ENCODE measurements at places on chromosomes 2 and 18. TPM values are rescaled to one million over a fixed set of nuclear protein-coding genes. Genes with fewer than 3 reads are reported as not detected.

DNA sequence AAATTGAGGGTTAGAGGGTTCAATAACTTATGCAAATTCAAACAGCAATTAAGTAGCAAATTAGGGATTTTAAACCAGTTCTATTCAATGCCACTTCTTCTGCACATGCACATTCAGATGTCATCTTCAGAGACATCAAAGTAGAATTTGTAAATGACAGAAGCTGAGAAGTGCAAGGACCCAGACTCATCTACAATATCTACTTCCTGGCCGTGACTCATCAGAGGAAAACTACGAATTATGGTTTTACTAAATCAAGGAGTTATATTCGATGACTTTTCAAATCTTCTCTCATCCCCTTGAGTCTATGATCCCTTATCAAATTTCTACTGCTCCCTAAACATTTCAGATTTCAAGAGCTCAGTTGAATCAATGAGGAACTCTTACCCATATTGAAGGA is 20.0 kb upstream of the STAT4 start:
- H3K4me1 ChIP-seq, result peaks cover 4% of the 10 kb centered on the region
- DNase-seq, result no peak
- H3K27ac ChIP-seq, result no peak overlapping the region
- H3K27me3 ChIP-seq, result no peaks in the 10 kb centered on the region

DNA sequence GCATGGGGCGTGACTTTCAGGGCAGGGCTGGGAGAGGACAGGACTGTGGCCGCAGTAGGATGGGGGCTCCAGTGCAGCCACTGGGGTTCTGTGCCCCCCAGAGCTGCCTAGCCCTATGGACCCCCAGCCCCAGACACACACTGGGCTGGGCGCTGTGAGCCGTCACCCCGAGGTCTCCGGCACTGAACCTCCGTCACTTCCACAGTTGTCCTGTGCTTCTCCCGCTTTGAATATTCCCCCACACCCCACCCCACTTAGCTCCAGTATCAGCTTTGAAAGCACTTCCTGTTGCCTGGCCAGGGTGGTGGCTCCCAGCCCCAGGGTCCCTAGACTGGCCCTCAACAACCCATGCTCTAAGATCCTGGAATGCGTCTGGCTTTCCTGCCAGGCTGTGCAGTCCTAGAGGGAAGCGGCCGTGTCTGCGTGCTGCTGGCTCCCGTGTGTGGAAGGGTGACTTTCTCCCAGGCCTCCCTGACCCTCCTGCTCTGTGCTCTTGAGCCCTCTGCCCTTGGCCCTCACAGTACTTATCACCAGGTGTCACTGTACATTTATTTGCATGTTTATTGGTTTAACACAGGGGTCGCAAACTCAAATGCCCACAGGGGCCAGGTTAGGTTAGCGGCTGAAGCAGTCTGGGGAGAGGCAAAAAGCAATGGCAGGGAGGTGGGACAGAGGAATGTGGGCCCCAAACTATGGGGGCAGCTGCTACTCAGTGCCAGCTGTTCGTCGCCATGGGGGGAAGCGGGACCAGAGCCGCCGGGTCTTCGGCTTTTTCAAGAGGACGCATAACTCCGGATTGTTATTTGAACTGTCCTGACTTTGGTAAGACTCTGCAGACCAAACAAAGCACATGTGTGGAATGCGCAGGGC is 9.9 kb downstream of the OBSL1 start:
- H3K27me3 ChIP-seq, result no peaks in the 10 kb centered on the region
- no peak overlapping the region for H3K4me3 ChIP-seq
- no peaks in the 10 kb centered on the region for H3K36me3 ChIP-seq
- H3K27ac ChIP-seq, result no peak overlapping the region

DNA sequence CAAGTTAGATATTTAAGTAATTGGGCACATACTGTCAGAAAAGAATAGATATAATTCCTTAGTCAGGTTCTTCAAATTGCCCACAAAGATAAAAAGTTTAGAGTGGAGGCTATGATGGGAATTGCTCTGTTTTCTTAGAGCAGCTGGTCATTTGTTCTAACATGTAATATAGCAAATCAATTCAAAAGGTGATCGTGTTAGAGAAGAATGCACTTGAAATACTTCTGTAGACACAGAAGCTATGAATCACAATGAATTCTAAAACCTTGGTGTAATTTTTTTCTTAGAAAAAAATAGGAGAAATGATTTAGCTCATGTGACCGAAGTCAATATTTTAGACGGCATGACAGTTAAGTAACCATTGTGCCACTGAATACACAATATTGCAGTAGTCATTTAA is 918.1 kb upstream of the LRATD1 start:
- no peaks in the 10 kb centered on the region for H3K27me3 ChIP-seq
- no peaks in the 10 kb centered on the region for H3K36me3 ChIP-seq
- no peak overlapping the region for H3K4me3 ChIP-seq
- no peak for DNase-seq
- H3K27ac ChIP-seq, result no peak overlapping the region
- no peaks in the 10 kb centered on the region for H3K4me1 ChIP-seq

GRCh38 chr2:55365303-55365702 is 54.4 kb downstream of the CCDC88A start:
- no peaks in the 10 kb centered on the region for H3K27me3 ChIP-seq
- no peaks in the 10 kb centered on the region for H3K36me3 ChIP-seq
- DNase-seq, result no peak
- H3K4me1 ChIP-seq, result peaks cover 3% of the 10 kb centered on the region
- H3K4me3 ChIP-seq, result no peak overlapping the region
- no peak overlapping the region for H3K27ac ChIP-seq

DNA sequence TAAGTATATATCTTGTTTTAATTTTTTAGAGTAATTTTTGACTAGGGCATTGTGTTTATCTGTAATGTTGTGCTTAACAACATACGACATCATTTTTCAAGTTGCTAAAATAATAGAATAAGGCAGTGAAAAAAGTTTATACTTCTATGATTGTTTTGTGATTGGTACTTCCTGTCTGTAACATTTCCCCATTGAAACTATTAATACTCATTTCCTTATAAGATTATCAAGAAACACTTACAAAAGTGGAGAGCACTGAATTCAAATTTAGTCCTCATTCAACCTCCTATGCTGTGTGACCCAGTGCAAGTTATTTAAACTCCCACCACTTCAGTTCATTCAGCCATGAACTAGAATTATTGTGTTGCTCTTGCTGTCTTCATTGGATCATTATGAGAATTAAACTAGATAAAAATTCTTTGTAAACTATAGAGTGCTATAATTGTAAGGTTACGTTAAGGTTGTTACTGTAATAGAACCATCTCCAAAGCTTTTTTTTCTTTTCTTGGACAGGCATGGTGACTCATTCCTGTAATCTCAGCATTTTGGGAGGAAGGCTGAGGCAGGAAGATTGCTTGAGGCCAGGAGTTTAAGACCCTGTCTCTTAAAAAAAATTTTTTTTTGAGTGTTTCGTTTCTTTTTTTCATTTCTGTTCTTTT is 2.8 kb downstream of the ETAA1 start:
- peaks cover 8% of the 10 kb centered on the region for H3K36me3 ChIP-seq
- no peak overlapping the region for H3K27ac ChIP-seq

- H3K36me3 ChIP-seq, result no peaks in the 10 kb centered on the region
- no peak overlapping the region for H3K4me3 ChIP-seq
- no peaks in the 10 kb centered on the region for H3K27me3 ChIP-seq
- H3K27ac ChIP-seq, result no peak overlapping the region
- H3K4me1 ChIP-seq, result no peaks in the 10 kb centered on the region
Observed at GRCh38 chr18:5582849-5583681, 39.3 kb upstream of the EPB41L3 start.

DNA sequence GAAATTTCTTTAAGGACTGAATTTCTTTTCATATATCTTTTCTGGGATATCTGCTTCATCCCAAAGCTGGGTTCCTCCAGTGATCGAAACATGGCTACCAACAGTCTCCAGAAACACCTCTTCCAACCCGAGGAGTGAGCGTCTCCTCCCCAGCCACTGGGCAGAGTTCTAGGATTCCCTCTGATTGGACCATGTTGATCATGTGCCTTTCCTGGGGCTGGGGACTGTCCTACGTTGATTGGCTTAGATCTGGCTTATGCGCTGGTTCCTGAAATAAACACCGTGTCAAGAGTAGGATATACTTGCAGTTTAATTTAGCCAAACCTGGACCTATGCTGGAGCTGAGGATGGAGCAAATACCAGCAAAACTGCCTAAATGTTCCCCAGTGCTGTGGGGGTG is 55.5 kb upstream of the SLC16A14 start:
- no peak overlapping the region for H3K4me3 ChIP-seq
- no peak overlapping the region for H3K27ac ChIP-seq
- H3K4me1 ChIP-seq, result 0 out of 2 replicates have a peak, but pooled peaks cover 4% of the 10 kb centered on the region
- DNase-seq, result no peak

DNA sequence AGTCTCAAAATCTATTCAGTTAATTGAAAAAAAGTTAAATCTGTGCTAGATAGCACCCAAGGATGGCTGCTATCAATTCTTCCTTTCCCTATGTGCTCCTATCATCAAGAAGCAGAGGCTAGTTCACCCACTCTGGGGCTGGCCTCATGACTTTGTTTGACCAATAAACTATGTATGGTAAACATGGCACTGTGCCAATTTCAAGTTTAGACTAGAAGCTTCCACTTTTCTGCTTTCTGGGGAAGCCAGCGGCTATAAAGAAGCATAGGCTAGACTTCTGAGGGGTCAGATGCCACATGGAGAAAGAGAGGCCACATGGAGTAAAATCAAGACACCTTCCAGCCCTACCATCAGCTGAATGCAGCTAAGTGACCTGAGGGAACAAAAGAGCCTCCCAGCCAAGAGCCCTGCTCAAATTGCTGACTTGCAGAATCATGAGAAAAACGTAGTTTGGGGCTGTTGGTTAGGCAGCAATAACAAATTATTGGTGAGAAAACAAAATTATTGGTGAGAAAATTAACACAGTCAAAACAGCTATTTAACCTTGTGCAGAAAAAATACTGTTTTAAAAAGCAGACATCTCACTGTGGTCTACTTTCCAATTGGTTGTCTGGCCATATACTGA is 86.5 kb upstream of the SLC14A2 start:
- H3K4me3 ChIP-seq, result no peak overlapping the region
- no peaks in the 10 kb centered on the region for H3K36me3 ChIP-seq
- no peak overlapping the region for H3K27ac ChIP-seq
- no peak for DNase-seq
- no peaks in the 10 kb centered on the region for H3K4me1 ChIP-seq

GRCh38 chr2:69224512-69224837 is 162.6 kb downstream of the GFPT1 start:
- DNase-seq, result no peak
- H3K36me3 ChIP-seq, result no peaks in the 10 kb centered on the region
- no peaks in the 10 kb centered on the region for H3K4me1 ChIP-seq
- H3K4me3 ChIP-seq, result no peak overlapping the region
- H3K27me3 ChIP-seq, result peaks cover 7% of the 10 kb centered on the region

DNA sequence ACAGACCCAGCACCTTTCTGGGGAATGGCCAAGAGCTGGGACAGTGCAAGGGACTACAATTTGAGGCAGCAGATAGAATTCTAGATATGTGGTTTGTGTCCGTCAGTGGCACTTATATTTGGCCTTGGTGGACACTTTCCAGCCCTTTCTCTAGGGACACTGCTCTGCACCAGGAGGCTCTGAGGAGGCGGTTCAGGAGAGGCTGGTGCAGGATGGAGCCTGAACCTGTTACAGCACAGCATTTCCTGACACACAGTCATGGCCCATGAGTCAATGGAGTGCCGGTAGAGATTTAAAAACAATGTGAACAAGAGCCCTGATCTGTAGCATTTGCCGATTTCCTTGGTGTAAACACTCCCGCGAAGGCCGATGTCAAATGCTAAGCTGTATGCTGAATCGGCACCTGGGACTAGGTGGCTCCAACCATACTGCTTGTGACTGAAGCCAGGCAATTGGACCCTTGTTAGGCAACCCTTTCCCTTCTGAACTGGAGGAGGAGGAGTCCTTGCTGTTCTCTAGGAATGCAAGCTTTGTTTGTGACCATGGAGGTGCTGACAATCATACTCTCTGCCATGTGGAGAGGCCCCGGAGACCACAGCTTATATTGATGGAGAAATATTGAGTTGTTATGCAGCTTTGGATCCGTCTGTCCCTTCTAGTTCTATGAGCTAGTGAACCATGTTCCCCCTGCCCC is 11.9 kb downstream of the FABP1 start:
- H3K4me3 ChIP-seq, result no peak overlapping the region
- no peaks in the 10 kb centered on the region for H3K36me3 ChIP-seq
- H3K4me1 ChIP-seq, result no peaks in the 10 kb centered on the region

DNA sequence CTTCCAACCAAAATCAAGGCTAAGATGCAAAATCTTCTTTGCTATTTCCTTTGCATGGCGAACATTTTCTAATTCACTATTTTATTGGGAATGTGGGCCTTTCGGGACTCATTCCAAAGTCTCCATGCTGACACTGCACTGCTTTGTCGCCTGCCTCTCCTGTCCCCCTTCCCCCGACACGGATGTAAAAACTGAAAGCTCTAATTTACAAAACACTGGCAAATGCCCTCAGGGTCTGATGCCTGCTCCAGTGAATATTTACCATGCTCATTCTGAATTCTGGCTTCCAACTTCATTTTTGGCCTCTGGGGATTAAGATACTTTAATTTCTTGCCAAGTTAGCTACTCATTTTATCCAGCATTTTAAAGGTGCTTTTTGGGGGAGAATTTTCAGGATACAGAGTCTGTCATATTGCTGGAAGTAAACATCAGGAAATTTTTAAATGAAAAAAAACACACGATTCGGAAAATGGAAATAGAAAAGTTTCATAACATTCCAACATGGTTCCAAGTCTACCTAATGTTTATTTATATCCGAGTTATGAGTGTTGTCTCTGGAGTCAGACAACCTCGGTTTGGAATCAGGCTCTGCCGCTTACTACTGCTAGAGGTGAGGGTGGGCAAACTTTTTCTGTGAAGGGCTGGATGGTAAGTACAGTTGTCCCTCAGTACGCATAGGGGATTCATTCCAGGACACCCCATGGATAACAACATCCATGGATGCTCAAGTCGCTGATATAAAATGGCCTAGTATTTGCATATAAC is 14.6 kb upstream of the LTBP1 start:
- H3K27ac ChIP-seq, result no peak overlapping the region
- no peak overlapping the region for H3K4me3 ChIP-seq
- no peaks in the 10 kb centered on the region for H3K27me3 ChIP-seq
- H3K4me1 ChIP-seq, result no peaks in the 10 kb centered on the region
- no peak for DNase-seq

DNA sequence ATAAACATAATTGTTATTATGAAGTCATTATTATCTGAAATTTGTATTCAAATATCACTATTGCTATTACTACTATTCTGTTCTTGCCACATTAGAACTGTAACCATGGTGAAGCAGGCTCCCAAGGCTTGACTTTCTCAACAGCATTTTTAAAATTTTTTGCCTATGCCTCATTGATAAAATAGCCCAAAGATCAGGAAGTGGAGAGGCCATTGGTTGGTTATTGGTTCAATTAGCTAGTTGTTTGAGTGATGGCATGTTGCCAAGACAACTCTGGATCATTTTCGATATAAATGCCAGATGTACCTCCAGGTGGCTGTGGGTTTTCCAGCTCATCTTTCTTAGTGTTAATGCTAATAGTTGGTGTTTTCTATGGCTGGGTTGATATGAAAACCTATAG is 513.5 kb downstream of the TRIB2 start:
- H3K4me3 ChIP-seq, result no peak overlapping the region
- H3K36me3 ChIP-seq, result no peaks in the 10 kb centered on the region
- H3K4me1 ChIP-seq, result no peaks in the 10 kb centered on the region
- no peak for DNase-seq

SIX2 gene
- polyA plus RNA-seq, result not detected

DHRS9 gene
- not detected for polyA plus RNA-seq

SLC35F6 gene
- 7.5 TPM for polyA plus RNA-seq

GAL3ST2 gene
- not detected for polyA plus RNA-seq

CCDC148 gene
- 0.18 TPM for polyA plus RNA-seq
